ENCODE measurements at places on chromosomes 7 and 10. TPM values are rescaled to one million over a fixed set of nuclear protein-coding genes. Genes with fewer than 3 reads are reported as not detected.
A peak's percentile ranks its signal among the peaks of the same experiment; 100 is the strongest.

DNA sequence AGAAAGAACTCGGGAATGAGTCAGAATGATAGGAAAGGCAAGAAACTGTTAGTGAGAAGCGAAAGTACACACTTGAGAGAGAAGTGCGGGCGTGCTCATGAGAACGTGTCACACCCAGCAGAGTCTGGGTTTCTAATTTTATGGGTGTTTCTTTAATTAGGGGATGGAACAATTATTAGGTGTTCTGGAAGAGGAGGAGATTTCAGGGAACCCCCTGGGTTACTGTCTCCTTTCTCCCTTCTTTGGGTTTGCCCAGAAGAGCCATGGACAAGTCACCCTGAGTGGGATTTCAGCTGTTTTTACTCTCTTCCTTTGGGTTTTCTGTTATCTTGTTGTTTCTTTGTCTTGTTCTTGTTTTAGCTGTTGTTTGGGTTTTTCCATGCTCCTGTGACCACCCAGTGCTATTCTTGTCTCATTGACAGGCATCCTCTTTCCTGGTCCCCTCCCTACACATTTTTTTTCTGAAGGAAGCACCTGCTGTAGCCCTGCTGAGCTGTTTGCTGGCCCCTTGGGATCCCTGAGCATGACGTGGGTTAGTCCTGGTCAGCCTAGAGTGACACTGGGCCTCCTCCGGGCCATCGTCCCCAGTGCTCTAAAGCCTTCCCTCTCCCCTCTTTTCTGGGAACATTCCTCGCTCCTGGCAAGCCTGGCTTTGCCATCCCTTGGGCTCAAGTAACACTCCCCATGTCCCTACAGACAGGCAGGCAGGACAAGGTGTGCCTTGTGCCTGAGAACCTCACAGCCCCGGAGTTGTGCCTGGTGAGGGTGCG lies 3.5 kb downstream of the SH2D4B start:
- no peak for DNase-seq
- H3K4me1 ChIP-seq, result peaks cover 32% of the 10 kb centered on the region
- no peaks in the 10 kb centered on the region for H3K27me3 ChIP-seq

GRCh38 chr10:114281461-114281860 lies 42.4 kb downstream of the VWA2 start:
- H3K27ac ChIP-seq, result no peak overlapping the region
- no peak overlapping the region for H3K4me3 ChIP-seq
- no peaks in the 10 kb centered on the region for H3K27me3 ChIP-seq

DNA sequence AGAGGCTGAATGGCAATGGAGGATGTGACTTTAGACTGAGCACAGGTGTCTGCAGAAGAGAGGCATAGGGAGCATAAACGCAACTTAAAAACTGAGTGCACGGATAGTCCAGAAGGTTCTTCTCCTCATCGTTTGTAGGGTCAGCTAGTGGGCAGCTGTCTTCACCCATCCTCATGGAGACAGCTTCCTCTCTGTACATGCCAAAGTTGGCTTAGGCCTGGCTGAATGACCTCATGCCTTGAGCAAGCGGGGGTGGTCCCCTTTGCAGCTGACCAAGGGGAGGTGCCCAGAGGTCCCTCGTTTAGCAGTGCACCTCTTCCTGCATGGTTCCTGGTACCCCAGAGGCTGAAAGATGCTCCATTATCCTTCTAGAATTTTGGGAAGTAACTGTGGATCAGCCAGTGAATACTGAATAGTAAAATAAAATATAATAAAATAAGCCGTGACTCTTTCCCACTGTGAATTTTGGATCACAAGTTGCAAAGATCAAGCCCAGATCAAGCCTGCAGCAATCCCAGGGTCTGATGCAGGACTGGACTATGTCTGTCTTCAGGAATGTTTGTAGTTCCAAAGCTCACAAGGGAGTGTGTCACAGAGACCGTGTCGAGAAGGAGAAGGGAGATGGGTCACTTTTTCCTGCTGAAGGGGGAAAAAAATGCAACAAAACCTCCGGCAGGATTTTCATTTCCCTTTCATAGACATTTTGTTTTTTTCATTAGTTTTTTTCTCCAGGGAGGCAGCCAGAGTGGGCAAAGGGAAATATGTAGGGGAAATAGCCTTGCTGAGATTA lies 295.3 kb upstream of the MKI67 start:
- H3K27me3 ChIP-seq, result no peaks in the 10 kb centered on the region
- no peaks in the 10 kb centered on the region for H3K36me3 ChIP-seq
- no peak for DNase-seq
- H3K4me1 ChIP-seq, result no peaks in the 10 kb centered on the region
- H3K27ac ChIP-seq, result no peak overlapping the region
- H3K4me3 ChIP-seq, result no peak overlapping the region

GRCh38 chr10:92080244-92080643 lies 156.7 kb downstream of the BTAF1 start:
- no peak overlapping the region for H3K27ac ChIP-seq
- peaks cover 18% of the 10 kb centered on the region for H3K36me3 ChIP-seq
- DNase-seq, result no peak
- H3K4me3 ChIP-seq, result no peak overlapping the region

- peak; percentile 33 for DNase-seq
- peaks cover 29% of the 10 kb centered on the region for H3K4me1 ChIP-seq
- no peaks in the 10 kb centered on the region for H3K36me3 ChIP-seq
- H3K4me3 ChIP-seq, result peak overlapping the region; percentile 49
- H3K27me3 ChIP-seq, result peaks cover 2% of the 10 kb centered on the region
- peak overlapping the region; percentile 43 for H3K27ac ChIP-seq
These were observed 2.1 kb downstream of the FRAT1 start for GRCh38 chr10:97321032-97321803.

DNA sequence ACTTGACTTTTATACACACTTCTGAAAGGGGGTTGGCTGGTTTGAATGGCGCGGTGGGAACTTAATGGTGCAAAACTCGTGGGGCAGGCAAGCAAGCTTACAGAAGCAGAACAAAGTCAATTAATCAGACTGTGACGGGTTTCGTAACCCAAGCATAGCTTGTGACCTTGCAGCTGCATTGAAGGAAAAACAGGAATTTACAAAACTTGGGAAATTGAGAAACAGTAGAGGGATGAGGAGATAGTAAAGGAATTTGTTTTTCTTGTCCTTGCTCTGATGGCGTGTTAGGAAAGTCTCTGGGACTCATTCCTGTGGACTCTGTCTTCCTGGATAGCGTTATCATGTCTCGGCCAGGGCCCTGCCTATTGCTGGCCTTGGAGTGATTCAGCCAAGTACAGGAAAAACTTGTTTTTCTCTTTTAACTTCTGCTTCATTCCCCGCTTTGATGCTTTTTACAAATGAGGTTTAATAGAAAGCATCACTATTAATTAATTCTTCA lies 220.0 kb upstream of the KCND2 start:
- H3K36me3 ChIP-seq, result no peaks in the 10 kb centered on the region
- no peaks in the 10 kb centered on the region for H3K27me3 ChIP-seq
- DNase-seq, result no peak
- no peaks in the 10 kb centered on the region for H3K4me1 ChIP-seq
- no peak overlapping the region for H3K27ac ChIP-seq
- H3K4me3 ChIP-seq, result no peak overlapping the region

DNA sequence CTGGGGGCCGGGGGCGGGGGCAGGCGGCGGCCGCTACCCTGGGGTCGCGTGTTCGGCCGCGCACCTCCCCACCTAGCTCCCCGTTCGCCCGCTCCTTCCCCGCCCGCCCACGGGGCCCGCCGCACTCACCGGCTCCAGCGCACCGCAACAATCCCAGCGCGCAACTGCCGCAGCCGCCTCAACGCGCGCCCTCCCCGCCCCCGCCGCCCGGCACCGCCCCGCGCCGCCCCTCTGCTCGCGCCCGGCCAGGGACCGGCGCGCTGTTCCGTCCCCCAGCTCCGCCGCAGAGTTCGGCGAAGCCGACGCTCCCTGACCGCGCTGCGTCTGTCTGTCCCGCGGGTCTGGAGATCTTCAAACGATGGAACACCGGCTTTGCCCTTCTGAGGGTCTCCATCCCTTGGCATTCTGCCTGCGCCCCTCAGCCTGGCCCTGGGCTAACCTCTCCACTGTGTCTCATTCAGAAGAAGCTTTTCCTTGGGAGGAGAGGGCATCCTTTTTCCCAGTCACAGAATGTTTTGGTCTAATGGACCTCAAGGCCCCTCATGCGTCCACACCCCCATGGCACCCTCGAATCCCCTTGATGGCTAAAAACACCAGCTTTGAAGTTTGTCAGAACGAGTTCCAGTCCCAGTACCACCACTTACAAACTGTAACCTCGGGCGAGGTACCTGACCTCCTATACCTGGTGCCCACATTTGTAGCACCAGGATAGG lies at the start of gene NT5C2:
Gene NT5C2 (minus strand): TSS at position 166 of the 713 bp plus-strand sequence. CDS start 18,314 bp downstream, outside the sequence.
- peak; percentile 61 for DNase-seq
- peaks cover 20% of the 10 kb centered on the region for H3K4me1 ChIP-seq
- H3K27ac ChIP-seq, result peak within 1 kb of the TSS; percentile 95
- peak within 1 kb of the TSS; percentile 78 for H3K4me3 ChIP-seq
- H3K27me3 ChIP-seq, result no peaks in the 10 kb centered on the region

GRCh38 chr10:20922451-20922850 lies 25.3 kb upstream of the NEBL start:
- DNase-seq, result no peak
- no peaks in the 10 kb centered on the region for H3K27me3 ChIP-seq
- H3K36me3 ChIP-seq, result no peaks in the 10 kb centered on the region
- no peaks in the 10 kb centered on the region for H3K4me1 ChIP-seq
- no peak overlapping the region for H3K27ac ChIP-seq

GRCh38 chr7:102985176-102985783 lies 72.5 kb downstream of the LRRC17 start:
- H3K4me3 ChIP-seq, result no peak overlapping the region
- no peaks in the 10 kb centered on the region for H3K4me1 ChIP-seq
- H3K27me3 ChIP-seq, result no peaks in the 10 kb centered on the region
- H3K36me3 ChIP-seq, result no peaks in the 10 kb centered on the region

- peaks cover 7% of the 10 kb centered on the region for H3K4me1 ChIP-seq
- H3K36me3 ChIP-seq, result no peaks in the 10 kb centered on the region
- H3K27me3 ChIP-seq, result no peaks in the 10 kb centered on the region
- no peak overlapping the region for H3K27ac ChIP-seq
- no peak overlapping the region for H3K4me3 ChIP-seq
These were observed 24.5 kb upstream of the GRB10 start for GRCh38 chr7:50807026-50807730.

GRCh38 chr7:15719311-15719710 lies 32.8 kb upstream of the MEOX2 start:
- DNase-seq, result peak; percentile 12
- no peak overlapping the region for H3K27ac ChIP-seq
- no peak overlapping the region for H3K4me3 ChIP-seq
- H3K4me1 ChIP-seq, result no peaks in the 10 kb centered on the region
- H3K36me3 ChIP-seq, result no peaks in the 10 kb centered on the region

DNA sequence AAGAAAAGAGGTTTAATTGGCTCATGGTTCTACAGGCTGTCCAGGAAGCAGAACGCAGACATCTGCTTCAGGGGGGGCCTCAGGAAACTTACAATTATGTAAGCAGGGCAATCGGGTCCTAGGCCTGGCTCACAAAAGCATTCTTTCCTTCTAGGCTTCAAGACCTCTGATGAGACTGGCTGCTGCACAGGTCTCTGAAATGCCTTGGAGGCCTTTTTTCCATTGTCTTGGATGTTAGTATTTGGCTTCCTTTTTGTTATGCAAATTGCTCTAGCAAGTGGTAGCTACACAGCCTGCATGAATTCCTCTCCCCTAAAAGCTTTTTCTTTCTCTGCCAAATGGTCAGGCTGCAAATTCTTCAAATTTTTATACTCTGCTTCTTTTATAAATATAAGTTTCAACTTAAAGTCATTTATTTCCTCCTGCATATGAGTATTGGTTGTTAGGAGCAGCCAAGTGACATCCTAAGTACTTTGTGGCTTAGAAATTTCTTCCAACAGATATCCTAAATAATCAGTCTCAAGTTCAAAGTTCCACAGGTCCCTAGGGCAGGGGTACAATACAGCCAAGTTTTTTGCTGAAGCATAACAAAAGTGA lies 83.1 kb upstream of the SEMA3A start:
- H3K27ac ChIP-seq, result no peak overlapping the region
- no peaks in the 10 kb centered on the region for H3K4me1 ChIP-seq
- H3K27me3 ChIP-seq, result no peaks in the 10 kb centered on the region
- no peak overlapping the region for H3K4me3 ChIP-seq
- no peak for DNase-seq

DNA sequence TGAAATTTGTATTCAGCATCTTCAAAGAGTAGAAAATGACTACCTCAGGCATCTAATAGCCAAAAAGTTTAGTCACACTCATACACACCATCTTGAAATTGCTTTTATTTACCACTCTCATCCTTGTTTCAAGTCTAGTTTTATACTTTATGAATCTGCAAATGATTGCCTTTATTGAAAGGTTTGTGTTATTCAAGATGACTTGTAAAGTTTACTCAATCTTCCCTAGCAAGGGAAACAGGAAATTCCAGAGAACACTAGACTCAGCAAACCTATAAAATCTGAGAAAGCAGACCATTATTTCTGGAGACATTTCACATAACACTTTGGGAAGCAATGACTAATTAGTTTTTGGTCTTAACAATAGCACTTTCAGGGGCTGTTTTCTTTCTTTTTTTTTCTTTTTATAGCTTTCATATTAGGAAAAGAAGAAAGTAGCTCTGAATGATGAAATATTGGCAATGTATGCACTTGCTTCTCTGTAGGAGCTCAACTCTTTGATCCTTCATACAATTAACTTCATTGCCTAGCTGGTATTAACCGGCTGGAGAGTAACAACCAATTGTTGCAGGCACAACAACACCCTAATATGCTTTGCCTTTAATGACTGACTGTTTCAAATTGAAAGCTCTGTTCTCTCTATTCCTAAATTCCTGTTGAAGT lies 68.9 kb upstream of the HDAC9 start:
- no peaks in the 10 kb centered on the region for H3K4me1 ChIP-seq
- DNase-seq, result peak; percentile 13
- no peaks in the 10 kb centered on the region for H3K27me3 ChIP-seq
- H3K4me3 ChIP-seq, result no peak overlapping the region
- H3K27ac ChIP-seq, result no peak overlapping the region

DNA sequence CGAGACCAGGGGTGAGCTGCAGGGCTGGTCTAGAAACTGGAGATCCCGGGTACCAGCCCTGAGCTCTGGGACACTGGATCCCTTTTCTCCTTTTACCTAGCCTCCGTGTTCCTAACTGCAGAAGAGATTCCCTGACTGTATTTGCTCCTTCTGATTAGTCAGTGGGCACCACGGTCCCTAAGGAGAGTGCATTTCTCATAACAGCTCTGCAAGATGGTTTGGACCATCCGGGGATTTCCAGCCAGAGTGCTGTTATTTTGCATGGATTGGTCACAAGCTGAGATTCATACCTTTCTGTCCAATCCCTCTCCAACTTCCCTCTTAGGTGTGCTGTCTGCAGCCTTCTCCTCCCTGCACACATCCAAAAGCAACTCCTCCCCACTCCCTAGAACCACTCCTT lies 122.6 kb downstream of the MYL10 start:
- peaks cover 5% of the 10 kb centered on the region for H3K4me1 ChIP-seq
- no peaks in the 10 kb centered on the region for H3K36me3 ChIP-seq
- DNase-seq, result no peak
- no peak overlapping the region for H3K4me3 ChIP-seq
- no peaks in the 10 kb centered on the region for H3K27me3 ChIP-seq
- H3K27ac ChIP-seq, result no peak overlapping the region

TMEM26 gene
- 1.9 TPM for polyA plus RNA-seq

PRRT4 gene
- polyA plus RNA-seq, result 43.8 TPM

AGAP6 gene
- polyA plus RNA-seq, result 21.7 TPM

DEPP1 gene
- polyA plus RNA-seq, result 9.6 TPM

CLRN3 gene
- polyA plus RNA-seq, result 0.18 TPM

PODXL gene
- 45.9 TPM for polyA plus RNA-seq

MDFIC gene
- 16.9 TPM for polyA plus RNA-seq

MYL10 gene
- polyA plus RNA-seq, result 0.44 TPM

ITGB8 gene
- 68.6 TPM for polyA plus RNA-seq

GTF2IRD1 gene
- polyA plus RNA-seq, result 27.0 TPM

PTF1A gene
- polyA plus RNA-seq, result 0.83 TPM

CRYGN gene
- 3.0 TPM for polyA plus RNA-seq

KLHL7 gene
- polyA plus RNA-seq, result 73.6 TPM

TMEM236 gene
- 0.24 TPM for polyA plus RNA-seq

MKRN1 gene
- 142 TPM for polyA plus RNA-seq

NUTM2B gene
- 7.5 TPM for polyA plus RNA-seq

Measured in spinal cord (tissue), 10 donors.